ENCODE measurements at places on chromosomes 3 and 15.

DNA sequence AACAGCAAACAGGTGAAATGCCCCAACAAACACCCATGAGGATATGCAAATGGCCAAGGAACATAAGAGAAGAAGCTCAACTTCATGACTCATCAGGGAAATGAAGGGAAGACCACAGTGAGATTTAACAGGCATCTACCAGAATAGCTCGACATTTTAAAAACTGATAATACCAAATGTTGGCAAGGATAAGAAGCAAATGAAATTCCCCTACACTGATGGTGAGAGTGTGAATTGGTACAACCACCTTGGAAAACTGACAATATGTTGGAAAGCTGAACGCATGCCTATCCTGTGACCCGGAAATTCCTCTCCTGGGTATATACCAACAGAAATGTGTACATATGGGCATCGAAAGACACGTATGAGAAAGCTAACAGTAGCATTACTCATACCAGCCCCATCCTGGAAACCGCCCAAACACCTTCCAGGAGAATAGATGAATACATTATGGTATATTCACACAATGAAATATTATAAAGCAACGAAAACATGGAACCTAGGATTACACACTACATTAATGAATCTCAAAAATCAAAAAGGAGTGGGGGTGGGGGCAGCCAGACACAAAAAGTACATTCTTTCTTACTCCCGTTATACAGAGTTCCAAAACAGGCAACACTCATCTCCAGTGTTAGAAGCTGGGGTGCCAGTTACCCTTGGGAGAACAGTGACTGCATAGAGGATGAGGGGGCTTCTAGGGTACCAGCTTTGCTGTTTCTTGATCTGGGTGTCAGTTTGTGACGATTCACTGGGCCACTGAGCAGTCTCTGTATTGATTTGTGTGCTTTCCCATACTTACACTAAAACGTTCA lies 16.9 kb downstream of the RFTN1 start:
- no peak for DNase-seq

DNA sequence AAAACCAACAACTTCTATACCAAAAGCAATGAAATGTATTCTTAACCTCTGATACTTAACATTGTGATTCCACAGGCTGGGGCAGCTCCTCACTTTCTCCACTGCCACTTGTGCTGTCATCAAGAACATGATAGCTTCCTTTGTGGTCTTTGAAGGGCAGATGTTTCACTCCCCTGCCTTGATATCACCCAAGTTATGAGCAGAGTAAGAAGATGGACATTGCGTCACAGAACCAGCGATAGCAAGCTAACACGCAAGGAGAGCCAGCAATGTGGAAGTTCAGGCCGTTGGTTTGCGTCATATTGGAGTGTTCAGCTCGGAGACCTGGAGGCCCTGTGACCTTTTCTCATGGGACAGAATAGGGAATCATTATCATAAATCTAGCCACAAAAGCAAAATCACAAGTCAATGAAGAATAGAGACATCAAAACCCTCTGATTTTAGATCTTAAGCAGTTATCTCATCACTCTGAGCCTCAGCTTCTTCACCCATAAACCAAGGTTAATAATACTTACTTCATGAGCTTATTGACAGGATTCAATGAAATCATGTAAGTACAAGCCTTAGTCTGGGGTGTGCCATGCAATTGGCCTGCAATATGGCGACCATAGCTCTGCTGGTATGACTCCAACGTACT lies 183.8 kb upstream of the THBS1 start:
- DNase-seq, result no peak

GRCh38 chr3:42708611-42709151 lies 6.1 kb upstream of the HHATL start:
- DNase-seq, result no peak

DNA sequence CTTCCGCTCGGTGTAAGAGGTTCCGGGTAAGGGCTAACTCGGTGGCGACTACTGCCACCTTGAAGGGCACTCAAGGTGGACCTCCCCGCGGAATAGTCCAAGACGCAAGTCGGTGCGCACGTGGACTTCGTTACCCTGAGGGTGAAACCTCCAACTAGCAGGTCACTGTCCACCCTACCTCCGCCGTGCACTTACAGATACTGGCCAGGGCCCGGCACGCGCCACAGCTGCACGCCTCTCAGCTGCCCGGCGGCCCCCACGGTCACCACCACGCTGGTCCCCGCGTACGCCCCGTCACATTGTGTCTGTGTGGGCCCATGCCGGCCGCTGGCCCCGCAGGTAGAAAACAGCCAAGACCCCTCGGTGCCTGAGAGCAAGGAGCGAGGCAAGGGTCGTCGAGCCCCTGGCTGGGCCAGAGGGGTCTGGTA lies 1.1 kb downstream of the LTK start:
- no peak for DNase-seq

GRCh38 chr15:96053781-96054428 lies 276.6 kb upstream of the NR2F2 start:
- DNase-seq, result no peak
